Stimulated activated naive CD4-positive, alpha-beta T cell (primary cell): ENCODE measurements at places on chromosomes 13 and 19.

DNA sequence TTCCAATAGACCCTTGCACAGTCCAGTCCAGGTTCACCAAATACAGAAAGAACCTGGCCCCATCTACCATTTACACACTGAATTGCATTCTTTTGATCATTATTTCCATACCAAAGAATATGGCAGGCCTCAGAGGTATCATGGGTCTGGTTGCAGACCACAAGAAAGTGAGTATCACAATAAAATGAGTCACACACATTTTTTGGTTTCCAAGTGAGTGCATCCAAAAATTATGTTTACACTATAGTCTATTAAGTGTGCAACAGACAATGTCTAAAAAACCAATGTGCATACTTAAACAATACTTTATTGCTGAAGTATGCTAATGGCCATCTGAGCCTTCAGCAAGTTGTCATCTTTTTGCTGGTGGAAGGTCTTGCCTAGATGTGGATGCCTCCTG, 105.3 kb downstream of the SPACA7 start:
- no peak for DNase-seq

- DNase-seq, result no peak
These were observed 279.8 kb downstream of the DNAJC15 start for GRCh38 chr13:43303033-43303729.

GRCh38 chr13:46490129-46490528, 62.8 kb upstream of the LRCH1 start:
- DNase-seq, result no peak

GRCh38 chr13:32988608-32989289, 27.5 kb upstream of the KL start:
- no peak for DNase-seq

DNA sequence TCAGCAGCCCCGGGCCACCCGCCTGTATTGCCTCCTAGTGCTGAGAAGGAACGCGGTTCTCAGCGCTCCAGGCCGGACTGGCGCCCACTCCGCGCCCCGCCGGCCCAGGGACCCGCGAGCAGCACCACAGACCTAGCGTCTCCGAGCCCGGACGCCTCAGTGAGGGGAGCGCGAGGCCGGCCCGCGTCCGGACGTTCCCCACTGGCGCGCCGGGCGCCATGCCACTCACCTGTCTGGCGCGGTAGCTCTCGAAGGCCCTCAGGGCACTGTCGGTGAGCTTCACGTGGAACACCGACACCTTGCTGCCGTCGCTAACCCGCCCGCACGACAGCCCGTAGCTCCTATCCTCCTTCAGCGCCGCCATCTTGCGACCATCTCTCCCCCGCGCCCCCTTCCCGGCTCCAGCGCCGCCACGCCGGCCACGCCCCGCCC, at the start of gene ELL:
TSS of gene ELL (minus strand) at position 379 of the 432 bp plus-strand sequence. CDS start at position 364, 15 bp downstream.
- DNase-seq, result no peak

DNA sequence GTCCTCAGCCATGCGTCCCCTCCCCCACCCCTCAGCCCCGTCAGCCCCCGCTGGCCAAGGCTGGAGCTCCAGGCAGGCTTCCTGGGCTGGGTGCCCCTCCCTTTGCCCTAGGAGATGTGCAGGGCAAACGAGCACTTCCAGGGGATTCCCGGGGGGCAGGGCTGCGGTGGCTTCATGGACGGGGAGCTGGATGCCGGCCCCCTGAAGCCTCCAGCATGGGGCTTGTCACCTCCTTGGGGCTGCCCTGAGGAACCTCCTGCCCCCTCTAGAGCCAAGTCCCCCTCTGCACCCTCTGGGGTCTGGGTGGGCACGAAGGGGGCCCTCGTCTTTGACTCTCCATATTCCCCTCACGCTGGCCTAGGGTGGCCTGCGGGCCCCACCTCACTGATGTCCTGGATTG, 25.4 kb upstream of the SLC7A10 start:
- no peak for DNase-seq

DNA sequence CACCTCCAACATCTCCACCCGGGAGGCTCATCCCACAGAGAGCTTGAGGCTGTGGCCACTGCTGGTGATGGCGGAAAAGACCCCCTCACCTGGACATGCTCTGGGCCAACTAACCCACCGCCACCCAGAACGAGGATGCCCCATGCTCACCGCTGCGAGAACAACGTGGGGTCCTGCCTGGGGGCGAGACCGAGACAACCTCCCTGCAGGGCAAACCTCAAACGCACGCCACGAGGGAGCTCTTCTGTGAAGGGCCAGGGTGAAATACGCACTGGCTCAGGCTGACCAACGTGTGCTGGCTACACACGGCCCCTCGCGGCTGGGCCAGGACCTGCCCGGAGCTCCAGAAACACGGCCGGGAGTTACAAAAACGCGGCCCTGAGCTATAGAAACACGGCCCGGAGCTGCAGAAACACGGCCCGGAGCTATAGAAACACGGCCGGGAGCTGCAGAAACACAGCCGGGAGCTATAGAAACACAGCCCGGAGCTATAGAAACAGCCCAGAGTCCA, 19.0 kb upstream of the PLPP2 start:
- no peak for DNase-seq
